ENCODE measurements at places on chromosomes 5 and 9.

GRCh38 chr5:5480481-5481111, 58.1 kb downstream of the ICE1 start:
- DNase-seq, result no peak

- DNase-seq, result no peak
Measured at GRCh38 chr9:121179930-121180681, 21.6 kb downstream of the RAB14 start.

DNA sequence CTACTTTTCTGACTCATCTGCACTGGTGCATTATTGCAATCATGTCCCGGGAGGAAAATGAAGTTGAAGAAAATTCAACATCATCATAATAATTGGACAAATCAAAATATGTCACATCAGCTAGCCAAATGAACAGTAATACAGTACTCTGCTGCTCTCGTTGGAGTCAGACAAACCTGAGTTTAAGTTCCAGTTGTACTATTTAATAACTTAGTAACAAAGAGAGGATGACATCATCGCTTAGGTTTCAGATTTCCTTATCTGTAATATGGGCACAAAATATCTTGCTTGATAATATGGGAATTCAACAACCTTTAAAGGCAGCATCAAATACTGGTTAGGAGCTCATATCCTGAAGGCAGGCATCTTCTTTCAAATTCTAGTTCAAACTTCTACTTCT, 1248.9 kb upstream of the ACO1 start:
- DNase-seq, result no peak

- DNase-seq, result no peak
Measured at GRCh38 chr9:121350993-121351561, 19.0 kb downstream of the STOM start.

DNA sequence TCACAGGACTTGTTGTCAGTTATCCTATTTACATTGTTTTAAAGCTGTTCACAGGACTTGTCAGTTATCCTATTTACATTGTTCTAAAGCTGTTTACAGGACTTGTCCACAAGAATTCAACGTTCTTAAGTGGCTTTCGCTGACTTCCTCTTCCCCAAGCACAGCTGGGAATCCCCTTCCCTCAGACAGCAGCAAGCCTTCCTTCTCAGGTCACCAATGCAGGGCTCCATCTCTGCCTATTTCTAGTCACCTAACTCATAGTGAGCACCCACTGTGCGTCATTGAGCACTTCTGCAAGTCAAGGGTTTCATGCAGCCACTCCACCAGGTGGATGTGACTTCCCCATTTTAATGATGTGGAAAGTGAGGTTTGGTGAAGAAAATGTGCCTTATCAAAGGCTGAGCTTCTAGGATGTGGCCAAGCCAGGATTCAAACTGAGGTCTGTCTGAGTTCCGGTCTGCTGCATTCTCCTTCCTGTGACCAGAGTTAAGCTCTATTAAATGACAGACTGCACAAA, 109.8 kb upstream of the ZNF462 start:
- DNase-seq, result peak; percentile 63

GRCh38 chr5:76391014-76391413, 12.1 kb upstream of the IQGAP2 start:
- no peak for DNase-seq

- DNase-seq, result no peak
Measured at GRCh38 chr5:61578858-61579503, 246.9 kb downstream of the ZSWIM6 start.

GRCh38 chr5:172556262-172556661, 84.8 kb upstream of the NEURL1B start:
- DNase-seq, result no peak

GRCh38 chr5:21806943-21807342, 1046.2 kb downstream of the CDH12 start:
- DNase-seq, result no peak

- DNase-seq, result no peak
Measured at GRCh38 chr9:76045221-76045620, 154.7 kb downstream of the PCSK5 start.

DNA sequence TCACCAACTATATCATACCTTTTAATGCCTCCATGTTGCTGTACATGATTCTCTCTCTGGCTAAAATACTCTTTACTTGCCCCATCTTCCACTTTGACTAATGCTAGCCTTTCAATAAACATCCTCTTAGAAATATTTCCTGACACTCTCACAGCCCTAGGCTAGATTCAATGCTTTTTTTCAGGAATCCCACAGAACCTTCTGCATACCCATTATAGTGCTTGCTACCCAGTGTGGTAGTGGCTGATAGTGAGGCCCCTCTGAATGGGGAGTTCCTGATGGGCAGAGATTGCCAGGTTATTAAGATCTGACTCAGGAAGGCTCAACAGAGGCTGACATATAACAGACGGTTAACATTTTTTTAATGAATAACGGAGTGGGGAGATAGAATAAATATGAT, 11.6 kb downstream of the SSBP2 start:
- DNase-seq, result no peak

- no peak for DNase-seq
Measured at GRCh38 chr9:38022995-38023394, 46.0 kb downstream of the SHB start.

DNA sequence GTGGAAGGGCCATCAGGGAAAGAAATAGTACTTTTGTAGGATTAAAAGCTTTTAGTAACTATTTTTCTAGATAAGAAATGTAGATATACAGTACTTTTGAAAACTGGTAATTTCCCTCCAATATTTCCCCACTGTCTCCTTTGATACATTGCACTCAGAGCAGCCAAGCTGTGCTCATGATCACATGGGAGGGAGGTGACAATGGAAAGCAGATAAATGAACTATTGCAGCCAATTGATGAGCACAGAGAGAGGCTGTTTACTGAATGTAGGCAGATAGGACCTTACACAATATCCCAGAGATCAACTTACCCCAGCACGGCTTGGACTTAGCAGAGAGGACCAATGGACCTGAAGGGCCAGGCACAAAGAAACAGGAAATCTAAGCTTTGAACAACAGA, 178.0 kb upstream of the NREP start:
- no peak for DNase-seq

GRCh38 chr5:172925336-172925948, 33.8 kb upstream of the RPL26L1 start:
- no peak for DNase-seq

GRCh38 chr9:132639322-132639721, 30.5 kb downstream of the DDX31 start:
- DNase-seq, result no peak

DNA sequence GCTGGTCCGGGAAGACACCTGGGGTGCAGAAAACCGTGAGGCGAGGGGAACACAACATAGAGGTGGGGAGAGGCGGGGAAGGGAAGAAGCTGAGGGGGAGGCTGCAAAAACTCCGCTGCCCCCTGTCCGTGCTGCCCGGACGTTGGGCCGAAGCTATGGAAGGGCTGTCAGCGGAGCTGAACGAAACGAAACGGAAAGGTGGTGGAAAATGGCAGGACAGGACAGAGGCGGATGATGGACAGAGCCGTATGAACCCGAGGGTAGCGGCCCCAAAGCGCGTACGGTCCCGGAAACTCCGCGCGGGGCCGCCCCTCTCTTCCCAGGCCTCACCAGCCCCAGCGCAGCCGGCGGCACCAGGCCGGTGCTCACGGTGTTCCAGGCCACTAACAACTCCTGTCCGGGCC, 272 bp downstream of the ANAPC2 start:
- DNase-seq, result no peak

GRCh38 chr9:85927076-85927475, 13.9 kb upstream of the NAA35 start:
- no peak for DNase-seq

DNA sequence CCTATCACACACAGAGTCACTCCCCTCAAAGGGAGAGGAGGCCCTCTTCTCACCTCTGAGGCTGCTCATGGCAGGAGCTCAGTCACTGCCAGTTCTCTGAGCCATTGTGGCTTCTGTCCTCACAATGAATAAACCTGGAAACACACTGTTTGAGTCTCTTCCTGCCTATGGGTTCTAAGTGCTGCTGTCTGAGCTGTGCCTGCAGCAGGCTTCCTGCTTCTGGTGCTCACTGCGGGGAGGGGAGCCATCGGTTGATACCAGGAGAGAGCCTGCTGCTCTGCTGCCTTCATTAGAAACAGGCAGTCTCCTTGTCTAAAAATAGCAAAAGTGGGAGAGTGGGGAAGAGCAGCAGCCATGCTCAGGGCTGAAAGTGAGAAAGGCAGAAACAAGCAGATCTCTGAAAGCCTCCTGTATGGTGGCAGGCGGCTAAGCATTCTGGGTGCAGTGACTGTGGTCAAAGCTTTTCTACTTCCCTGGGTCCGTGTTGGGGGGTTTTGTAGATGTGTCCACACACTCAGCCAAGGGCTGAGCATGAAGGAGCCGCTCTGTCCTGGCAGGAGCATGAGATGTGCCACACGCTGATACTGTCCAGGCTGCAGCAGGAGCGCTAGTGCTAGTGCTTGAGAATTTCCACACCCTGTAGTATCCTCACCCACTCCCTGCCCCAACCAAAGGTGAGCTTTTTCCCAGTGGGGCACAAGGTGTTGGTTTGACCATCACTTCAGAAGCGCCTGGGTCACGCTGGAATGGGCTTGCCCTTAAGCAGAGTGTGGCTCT, 34.2 kb downstream of the PRKACG start:
- DNase-seq, result no peak

DNA sequence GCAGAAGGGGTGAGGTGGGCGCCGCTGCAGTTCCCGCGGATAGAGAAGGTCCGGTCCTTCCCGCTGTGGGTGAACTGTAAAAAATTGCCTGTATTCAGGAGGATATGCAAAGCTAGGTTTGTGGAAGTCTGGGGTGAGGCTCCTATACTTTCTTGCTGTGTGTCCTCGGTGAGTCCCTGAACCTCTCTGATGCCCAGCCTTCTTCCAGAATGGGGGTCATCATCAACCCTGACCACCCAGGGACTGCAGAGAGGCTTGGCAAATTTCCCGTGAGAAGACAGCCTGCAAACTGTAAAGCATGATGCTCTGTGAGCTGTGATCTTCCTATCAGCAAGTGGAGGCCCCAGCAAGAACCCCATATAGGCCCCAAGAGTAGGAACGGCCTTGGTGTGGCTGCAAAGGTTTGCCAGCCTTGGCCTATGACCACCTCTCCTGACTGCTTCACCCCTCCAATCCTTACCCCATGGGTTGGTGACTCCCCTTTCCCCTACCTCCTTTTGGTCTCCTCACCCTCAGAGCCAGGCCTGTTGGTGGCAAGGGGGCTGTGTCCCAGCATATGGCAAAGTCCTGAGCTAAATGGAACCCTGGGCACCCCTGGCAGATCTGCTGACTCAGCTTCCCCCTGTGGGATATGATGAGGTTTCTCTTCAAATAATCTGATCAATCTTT, 760 bp downstream of the ALDH1B1 start:
- peak; percentile 45 for DNase-seq

- DNase-seq, result no peak
Measured at GRCh38 chr9:123089790-123090189, 56.3 kb downstream of the GPR21 start.

DNA sequence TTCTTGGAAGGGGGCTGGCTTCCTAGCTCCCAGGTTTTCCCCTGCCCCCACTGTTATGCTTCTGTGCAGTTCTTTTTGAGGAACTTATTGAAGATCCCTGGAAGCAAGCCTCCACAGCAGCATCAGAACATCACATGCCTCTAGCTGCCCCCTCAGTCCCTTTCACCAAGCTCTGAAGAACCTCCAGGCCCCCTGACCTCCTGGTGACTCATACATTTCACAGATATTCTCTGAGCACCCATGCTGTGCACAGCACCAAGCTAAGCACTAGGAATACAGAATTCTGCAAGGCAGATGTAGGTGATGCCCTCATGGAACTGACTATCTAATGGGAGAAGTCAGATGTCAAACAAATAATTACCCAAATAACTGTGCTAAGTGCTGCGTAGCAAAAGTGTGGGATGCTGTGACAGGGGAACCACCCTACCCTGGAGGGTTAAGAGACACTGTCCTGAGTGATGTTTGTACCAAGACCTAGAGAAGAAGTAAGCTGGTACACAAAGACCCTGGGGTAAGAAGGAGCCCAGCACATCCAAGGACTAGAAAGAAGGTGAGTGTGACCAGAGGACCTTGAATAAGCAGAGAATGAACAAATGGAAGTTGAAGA, 213.7 kb upstream of the NR4A3 start:
- DNase-seq, result no peak

- no peak for DNase-seq
Measured at GRCh38 chr9:136364942-136365774, 1.6 kb upstream of the DNLZ start.

- no peak for DNase-seq
Measured at GRCh38 chr5:21807953-21808352, 1045.2 kb downstream of the CDH12 start.

DNA sequence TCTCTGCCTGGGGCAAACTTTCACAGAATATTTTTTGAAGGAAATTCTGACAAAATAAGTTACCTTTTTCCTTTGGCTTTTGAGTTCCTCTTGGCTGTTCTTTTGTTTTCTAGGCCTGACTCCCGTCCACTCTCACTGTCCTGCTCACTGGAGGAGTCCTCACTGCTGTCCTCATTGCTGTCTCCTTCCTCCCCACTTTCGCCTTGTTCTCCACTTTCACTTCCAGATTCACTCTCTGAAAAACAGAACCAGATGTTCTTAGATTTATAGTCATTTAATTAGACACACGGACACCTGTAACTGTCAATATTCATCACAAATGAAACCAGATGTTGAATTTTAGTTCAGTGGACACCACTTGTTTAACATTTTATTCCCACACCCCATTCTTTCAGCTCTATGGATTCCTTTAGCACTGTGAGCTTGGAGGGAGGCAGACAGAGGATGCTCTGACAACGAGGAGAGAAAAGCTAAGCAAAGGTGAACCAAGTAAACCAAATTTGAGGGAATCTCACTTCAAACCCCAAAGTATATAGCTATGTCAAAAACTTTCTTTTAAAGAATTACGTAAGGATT, 180.7 kb downstream of the AP3B1 start:
- peak; percentile 25 for DNase-seq

- DNase-seq, result no peak
Measured at GRCh38 chr5:129496421-129496820, 36.3 kb downstream of the ADAMTS19 start.

- DNase-seq, result no peak
Measured at GRCh38 chr5:83249156-83249555, 171.8 kb downstream of the XRCC4 start.

DNA sequence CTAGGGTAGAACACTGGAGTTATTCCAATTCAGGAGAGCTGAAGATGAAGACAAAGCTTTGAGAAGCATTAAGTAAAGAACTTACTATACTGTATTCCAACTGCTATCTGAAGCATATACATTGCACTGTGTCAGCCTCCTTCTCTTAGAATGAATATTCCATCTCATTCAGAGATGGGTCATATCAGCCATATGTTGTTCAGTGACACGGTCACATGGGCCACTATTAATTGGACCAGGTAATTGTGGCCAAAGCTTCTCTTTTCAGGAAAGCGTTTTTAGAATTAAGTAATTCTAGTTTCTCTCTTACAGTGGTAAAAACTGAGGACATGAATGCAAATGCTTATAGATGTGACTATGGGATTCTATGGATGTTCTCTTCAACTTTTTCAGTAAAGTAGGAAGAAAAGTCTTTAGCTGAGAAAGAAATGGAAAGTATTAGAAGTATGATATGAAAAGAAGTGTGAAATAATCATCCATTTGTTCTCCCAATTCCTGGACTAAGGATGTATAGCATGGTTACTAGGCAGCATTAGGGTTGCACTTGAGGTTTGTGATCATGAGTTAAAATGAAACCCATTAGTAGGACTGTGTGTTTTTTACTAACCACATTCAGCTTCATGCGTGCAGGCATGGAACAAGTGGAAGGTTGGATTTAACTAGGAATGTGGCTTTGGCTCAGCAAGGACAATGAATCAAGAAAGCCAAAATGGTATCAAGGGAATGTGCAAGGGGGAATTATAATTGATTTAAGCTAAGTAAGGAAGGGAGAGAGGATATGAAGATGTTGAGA, 40.9 kb downstream of the CETN3 start:
- no peak for DNase-seq
